ENCODE measurements at places on chromosomes 7 and 10.

DNA sequence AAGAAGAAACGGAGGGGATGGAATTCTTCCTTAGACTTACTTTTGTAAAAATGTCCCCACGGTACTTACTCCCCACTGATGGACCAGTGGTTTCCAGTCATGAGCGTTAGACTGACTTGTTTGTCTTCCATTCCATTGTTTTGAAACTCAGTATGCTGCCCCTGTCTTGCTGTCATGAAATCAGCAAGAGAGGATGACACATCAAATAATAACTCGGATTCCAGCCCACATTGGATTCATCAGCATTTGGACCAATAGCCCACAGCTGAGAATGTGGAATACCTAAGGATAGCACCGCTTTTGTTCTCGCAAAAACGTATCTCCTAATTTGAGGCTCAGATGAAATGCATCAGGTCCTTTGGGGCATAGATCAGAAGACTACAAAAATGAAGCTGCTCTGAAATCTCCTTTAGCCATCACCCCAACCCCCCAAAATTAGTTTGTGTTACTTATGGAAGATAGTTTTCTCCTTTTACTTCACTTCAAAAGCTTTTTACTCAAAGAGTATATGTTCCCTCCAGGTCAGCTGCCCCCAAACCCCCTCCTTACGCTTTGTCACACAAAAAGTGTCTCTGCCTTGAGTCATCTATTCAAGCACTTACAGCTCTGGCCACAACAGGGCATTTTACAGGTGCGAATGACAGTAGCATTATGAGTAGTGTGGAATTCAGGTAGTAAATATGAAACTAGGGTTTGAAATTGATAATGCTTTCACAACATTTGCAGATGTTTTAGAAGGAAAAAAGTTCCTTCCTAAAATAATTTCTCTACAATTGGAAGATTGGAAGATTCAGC is 158.7 kb upstream of the LANCL2 start:
- H3K4me1 ChIP-seq = peaks cover 6% of the 10 kb centered on the region
- H3K36me3 ChIP-seq = peaks cover 3% of the 10 kb centered on the region
- H3K27me3 ChIP-seq = no peaks in the 10 kb centered on the region
- no peak for DNase-seq
- H3K27ac ChIP-seq = no peak overlapping the region

DNA sequence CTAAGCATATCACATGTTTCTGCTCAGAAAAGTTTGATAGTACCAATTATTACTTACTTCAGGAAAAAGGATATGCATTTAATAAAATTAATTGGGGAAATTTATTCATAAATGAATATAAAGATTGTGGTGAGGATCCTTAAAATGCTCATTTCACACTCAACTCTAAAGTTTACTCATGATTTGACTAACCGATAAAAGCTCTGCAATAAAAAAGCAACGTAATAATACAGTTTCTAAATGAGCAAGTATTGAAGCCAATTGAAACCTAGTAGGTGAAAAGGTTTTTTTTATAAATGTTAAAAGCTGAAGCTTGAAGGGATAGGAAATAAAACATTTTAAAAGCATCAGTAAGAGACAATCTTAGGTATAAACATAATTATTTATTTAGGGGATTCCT is 308.3 kb upstream of the STEAP1 start:
- H3K36me3 ChIP-seq = no peaks in the 10 kb centered on the region
- H3K27me3 ChIP-seq = no peaks in the 10 kb centered on the region
- no peak for DNase-seq
- H3K4me3 ChIP-seq = no peak overlapping the region
- H3K27ac ChIP-seq = no peak overlapping the region

GRCh38 chr7:107836237-107837144 is 33.5 kb upstream of the SLC26A3 start:
- no peak overlapping the region for H3K27ac ChIP-seq
- no peak overlapping the region for H3K4me3 ChIP-seq
- H3K36me3 ChIP-seq = no peaks in the 10 kb centered on the region
- H3K4me1 ChIP-seq = no peaks in the 10 kb centered on the region
- no peaks in the 10 kb centered on the region for H3K27me3 ChIP-seq

GRCh38 chr7:11394438-11394837 is 420.8 kb downstream of the PHF14 start:
- H3K36me3 ChIP-seq = peaks cover 12% of the 10 kb centered on the region
- no peaks in the 10 kb centered on the region for H3K27me3 ChIP-seq

- H3K4me3 ChIP-seq = no peak overlapping the region
- no peak for DNase-seq
- H3K27ac ChIP-seq = no peak overlapping the region
- no peaks in the 10 kb centered on the region for H3K36me3 ChIP-seq
- H3K27me3 ChIP-seq = no peaks in the 10 kb centered on the region
Measured at GRCh38 chr10:88060762-88061161, 197.3 kb downstream of the PTEN start.

DNA sequence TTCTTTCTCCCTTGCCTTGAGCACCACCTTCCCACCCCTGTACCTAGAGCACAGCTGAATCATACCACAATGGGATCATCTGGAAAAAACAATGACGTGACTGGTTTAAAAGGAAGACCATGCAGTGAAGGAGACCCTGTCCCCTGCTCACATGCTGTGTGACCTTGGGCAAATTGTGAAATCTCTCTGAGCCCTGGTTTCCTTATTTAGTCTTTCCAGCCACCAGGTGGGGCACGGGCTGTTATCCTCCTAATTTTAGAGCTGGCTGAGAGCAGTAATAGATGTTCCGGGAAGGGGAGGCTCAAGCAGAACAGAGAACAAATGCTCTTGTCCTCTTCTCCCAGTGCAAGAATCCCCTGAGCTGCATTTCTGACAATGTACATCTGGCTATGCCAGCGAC is 198.3 kb downstream of the RPS24 start:
- H3K36me3 ChIP-seq = no peaks in the 10 kb centered on the region
- peaks cover 4% of the 10 kb centered on the region for H3K4me1 ChIP-seq
- H3K27me3 ChIP-seq = no peaks in the 10 kb centered on the region
- DNase-seq = no peak
- no peak overlapping the region for H3K4me3 ChIP-seq
- no peak overlapping the region for H3K27ac ChIP-seq

DNA sequence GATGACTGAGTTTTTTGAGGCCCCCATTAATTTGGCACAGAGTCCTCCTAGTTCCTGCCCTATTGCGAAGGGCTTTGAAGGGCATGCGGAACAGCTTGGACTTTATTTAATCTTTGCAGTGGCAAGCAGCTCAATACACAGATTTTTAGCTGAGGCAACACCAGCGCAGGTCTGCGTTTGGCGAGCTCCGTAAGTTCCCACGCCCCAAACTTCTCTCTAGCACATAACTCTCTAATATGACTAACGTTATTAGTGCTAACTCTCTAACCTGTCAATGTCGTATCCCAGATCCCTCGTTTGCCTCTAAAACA is 366 bp upstream of the TAF3 start:
- no peak for DNase-seq
- peaks cover 8% of the 10 kb centered on the region for H3K27me3 ChIP-seq
- H3K4me1 ChIP-seq = peaks cover 23% of the 10 kb centered on the region
- peak overlapping the region; percentile 97 for H3K4me3 ChIP-seq
- peak overlapping the region; percentile 94 for H3K27ac ChIP-seq

DNA sequence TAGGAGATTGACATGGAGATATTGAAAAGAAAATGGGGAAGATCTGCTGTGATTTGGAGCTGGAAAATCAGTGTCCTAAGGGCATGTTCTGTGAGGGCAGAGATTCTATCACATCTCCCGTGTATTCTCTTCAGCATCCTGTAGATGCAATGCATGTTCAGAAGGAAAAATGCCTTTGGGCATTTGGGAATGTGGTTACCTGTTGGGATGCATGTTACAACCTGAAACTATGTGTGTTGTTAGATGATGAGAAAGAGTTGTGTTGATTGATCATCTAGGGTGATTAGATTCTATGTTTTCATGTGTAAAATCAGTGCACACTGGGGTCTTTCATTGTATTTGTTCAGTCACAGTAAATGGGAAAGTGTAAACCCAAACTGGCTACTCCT is 14.7 kb downstream of the CUZD1 start:
- H3K4me1 ChIP-seq = 0 out of 2 replicates have a peak, but pooled peaks cover 3% of the 10 kb centered on the region
- DNase-seq = no peak

DNA sequence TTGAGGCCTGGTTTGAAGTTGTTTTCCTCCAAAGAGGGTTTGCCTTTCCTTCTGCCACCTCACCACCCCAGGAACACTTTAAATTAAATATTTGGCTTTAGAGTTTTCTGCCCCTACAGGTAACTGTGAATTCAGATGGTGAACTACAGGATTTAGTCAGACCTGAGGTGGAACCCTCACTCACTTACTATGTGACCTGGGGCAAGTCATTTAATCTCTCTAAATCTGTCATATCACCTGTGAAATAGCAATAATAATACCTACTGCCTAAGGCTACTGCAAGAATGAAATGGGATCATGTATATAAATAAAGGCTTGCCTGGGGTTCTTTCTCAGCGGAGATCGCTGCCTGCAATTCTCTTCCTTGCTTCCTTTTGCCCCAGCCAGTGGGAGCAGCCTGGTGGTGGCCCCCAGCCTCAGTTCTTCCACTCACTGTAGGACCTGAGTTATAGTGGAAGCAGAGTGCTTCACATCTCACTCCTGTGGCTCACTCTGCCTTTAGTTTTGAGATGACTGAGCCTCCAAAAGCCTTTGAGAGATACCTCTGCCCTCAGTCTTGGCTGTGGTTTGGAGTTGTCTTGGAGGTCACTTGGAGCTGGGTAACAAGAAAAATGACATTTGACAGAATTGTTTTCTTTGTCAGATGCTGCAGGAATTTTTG is 6.1 kb upstream of the ANKRD2 start:
- DNase-seq = no peak
- H3K27ac ChIP-seq = peak overlapping the region; percentile 40
- H3K4me1 ChIP-seq = peaks cover 4% of the 10 kb centered on the region
- H3K36me3 ChIP-seq = peaks cover 15% of the 10 kb centered on the region
- H3K4me3 ChIP-seq = no peak overlapping the region

DNA sequence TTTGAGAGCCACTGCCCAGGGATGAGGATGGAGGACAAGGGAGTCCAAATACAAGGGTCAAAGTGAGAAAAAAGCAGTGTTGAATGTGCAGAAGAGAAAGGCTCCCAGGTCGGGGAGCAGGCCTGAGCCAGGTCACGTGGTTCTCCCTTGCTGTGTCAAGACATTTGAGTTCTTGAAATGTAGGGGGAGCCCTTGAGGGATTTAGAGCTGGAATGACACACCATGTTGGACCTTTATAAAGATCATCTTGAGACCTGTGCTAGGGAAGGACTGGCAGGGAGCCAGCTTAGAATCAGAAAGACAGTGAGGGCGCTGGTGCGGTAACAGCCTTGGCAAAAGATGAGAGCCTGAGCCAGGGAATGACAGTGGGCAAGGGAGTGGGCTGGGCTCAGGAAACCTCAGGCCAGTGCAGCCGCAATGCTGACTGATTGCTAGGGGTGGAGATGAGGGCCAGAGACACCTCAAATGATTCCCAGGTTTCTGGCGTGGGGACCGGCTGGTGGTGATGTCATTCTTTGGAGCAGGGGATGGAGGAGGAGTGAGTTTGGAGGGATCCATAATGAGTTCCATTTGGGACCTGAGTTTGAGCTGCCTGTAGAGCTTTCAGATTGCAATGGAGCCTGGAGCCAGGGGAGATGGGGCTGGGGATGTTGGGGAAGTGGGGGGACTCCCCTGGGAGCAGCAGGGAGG is 120.1 kb downstream of the PTPN20 start:
- H3K36me3 ChIP-seq = no peaks in the 10 kb centered on the region
- H3K4me1 ChIP-seq = no peaks in the 10 kb centered on the region
- no peak overlapping the region for H3K27ac ChIP-seq
- H3K4me3 ChIP-seq = no peak overlapping the region
- peak; percentile 14 for DNase-seq

DNA sequence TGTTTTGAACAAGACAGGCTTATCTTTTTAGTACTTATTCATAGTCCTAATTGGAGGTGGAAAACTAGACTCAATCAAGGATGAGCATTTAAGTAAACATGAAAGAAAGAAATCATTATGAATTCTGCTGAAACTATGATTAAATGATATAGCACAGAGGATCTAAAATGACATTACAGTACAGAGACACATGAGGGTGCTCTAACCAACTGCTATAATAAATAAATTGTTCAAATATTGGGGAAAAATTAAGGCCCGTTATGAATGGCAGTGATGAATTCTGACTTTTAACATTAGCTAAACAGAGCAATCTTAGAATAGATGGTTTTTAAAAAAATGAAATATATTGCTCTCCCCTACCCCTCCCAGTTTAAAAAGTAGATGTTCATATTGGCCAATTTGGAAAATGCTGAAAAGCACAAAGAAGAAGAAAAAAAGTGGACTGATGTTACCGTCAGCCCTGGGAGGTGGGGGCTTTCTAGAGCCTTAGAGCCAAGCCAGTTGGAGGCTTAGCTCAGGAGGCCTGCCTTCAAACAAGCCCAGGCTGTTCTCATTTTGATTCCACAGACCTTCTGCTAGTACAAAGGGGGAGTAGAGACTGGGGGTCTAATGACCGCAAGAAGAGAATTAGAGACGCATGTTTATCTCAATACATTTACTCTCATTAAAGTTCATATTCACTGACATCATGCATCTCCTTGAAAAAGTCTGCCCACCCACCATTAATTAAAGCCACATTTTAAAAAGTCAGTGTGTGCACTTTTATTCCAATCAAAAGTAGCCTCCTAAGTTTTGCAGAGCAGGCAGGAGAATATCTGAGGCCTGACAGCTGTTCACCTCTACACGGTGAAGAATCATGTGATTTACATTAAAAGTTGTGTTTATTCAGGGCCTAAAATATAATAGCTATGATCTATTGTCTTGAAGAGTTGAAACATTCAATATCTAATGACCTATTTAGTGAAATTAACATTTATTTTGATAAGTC is 10.0 kb downstream of the WNT2 start:
- peaks cover 14% of the 10 kb centered on the region for H3K4me1 ChIP-seq
- no peak overlapping the region for H3K27ac ChIP-seq
- H3K36me3 ChIP-seq = no peaks in the 10 kb centered on the region
- DNase-seq = no peak
- peaks cover 5% of the 10 kb centered on the region for H3K27me3 ChIP-seq

DNA sequence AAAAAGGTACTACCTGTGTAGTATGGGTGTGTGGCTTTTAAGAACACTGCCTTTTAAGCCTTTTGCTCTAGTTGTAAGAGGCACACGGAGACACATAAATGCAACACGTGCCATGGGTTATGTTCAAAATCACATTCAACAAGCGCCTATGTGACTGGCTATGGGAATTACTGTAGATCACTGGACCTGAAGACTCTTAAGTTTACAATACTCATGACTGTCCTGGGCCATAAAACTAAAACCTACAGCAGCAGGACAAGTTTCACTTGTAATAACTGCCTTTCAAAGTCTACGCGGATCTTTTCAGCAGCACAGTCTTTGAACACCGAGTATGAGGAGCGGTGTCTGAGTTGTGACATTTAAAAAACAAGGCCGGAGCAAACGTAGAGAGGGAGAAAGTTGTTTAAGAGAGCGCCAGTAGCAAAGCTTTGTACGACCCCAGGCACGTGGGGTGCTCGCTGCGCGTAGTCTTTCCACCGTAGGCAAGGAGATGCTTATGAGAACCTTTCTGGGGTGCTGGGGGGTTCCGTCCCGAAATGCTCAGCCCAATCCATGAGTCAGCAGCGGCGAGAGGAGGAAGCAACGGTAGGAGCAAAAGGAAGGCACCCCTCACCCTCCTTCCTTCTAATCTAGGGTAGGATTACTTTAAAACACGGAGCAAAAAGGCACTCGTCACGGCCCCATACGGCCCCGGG is 662 bp downstream of the DNAJC2 start:
- peak; percentile 12 for DNase-seq
- H3K4me3 ChIP-seq = peak overlapping the region; percentile 85
- peak overlapping the region; percentile 97 for H3K27ac ChIP-seq
- H3K27me3 ChIP-seq = no peaks in the 10 kb centered on the region
- peaks cover 13% of the 10 kb centered on the region for H3K4me1 ChIP-seq

- H3K27ac ChIP-seq = no peak overlapping the region
- no peak overlapping the region for H3K4me3 ChIP-seq
- no peaks in the 10 kb centered on the region for H3K4me1 ChIP-seq
- H3K36me3 ChIP-seq = peaks cover 12% of the 10 kb centered on the region
Measured at GRCh38 chr7:472640-472957, 47.0 kb downstream of the PDGFA start.

Measured in WTC11 (cell line).